ENCODE measurements at places on chromosomes 3 and 15.

GRCh38 chr3:170614214-170614966, 28.5 kb upstream of the SLC7A14 start:
- DNase-seq, result no peak

DNA sequence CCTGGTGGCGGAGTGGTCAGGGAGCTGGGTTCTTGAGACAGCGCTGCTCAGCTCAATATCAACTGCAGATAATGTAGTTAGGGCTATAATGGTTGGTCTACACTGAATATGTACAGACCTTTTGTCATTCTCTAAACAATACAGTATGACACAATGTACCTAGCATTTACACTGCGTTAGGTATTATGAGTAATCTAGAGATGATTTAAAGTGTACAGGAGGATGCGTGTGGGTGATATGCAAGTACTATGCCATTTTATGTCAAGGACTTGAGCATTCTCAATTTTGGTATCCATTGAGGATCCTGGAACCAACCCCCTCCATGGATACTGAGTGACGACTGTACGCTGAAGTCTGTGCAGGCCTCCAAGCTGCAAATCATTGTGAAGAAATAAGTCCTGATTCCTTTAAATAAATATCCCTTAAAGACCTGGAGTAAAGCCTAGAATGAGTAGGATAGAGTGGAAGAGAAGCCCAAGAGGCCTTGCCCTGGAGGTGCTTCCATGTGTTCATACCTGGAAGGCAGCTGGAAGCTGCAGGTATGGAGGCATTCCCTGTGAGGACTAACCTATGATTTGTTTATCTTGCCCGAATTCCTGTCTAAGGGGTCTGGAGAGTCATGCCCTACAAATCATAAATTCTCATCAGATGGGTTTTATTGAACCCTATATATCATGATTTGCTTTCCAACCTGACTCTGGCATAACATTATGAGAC, 15.7 kb upstream of the RTP1 start:
- no peak for DNase-seq

DNA sequence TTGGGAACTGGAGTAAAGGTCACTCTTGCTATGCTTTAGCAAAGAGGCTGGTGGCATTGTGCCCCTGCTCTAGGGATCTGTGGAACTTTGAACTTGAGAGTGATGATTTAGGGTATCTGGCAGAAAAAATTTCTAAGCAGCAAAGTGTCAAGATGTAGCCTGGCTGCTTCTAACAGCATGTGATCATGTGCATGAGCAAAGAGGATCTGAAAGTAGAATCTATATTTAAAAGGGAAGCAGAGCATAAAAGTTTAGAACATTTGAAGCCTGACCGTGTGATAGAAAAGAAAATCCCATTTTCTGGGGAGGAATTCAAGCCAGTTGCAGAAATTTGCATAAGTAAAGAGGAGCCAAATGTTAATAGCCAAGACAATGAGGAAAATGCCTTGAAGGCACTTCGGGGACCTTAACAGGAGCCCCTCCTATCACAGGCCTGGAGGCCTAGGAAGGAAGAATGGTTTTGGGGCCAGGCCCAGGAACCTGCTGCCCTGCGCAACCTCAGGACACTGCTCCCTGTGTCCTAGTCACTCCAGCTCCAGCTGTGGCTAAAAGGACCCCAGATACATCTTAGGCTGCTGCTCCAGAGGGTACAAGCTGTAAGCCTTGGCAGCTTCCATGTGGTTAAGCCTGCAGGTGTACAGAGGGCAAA, 212.2 kb upstream of the LINGO1 start:
- DNase-seq, result no peak

DNA sequence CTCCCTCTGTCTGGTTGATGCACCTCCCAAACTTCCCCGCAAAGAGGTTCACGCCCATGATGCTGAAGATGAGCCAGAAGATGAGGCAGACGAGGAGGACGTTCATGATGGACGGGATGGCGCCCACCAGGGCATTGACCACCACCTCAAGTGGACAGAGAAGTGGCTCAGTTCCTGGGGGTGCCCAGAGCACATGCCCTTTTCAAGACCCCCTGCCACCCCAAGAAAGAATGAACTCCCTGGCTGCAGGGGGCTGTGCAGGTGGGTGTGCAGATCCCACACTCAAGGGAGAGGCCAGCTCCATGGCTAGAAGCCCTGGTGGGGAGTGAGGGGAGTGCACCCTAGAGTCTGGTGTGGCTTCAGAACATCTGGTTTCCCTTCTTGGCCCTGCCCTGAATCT, 64.1 kb downstream of the EXOG start:
- no peak for DNase-seq

DNA sequence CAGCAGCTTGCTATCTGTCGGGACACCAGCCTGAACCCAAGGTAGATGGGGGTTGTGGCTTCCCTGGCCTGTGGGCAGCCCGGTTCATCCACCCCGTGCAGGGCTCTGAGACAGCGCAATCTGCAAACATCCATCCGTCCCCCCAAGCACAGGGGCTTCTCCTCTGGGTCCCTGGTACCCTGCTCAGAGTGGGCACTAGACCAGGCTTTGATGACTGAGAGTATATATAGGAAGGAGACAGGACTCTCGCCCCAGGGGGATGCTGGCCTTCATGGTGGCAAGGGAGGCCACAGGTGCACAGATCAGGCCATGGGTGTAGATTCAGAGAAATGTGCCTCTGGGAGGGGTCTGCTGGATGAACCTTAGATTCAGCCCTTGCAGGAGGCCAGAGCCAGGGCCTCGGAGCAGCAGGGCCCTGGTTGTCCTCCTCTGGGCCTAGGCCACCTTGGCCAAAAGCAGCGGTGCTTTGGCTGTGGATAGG, 40.3 kb downstream of the CFAP100 start:
- no peak for DNase-seq

DNA sequence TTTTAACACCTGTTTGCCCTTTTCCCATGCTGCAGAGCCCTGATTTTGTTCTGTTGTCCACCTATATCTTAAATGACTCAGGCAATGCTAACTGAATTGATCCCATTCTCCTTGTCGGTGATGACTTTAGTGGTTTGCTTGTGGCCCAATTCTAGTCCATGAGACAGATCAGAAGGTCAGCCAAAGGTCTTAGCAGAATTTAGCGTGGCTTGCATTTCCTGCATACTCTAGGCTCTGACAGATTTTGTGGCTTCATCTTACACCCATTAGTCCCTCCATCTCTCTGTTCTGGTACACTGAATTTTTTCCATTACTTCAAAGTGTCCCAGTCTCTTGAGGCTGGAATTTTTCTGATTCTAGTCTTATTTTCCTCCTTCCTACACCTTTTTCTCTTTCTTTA, 161.9 kb downstream of the STAC start:
- no peak for DNase-seq

DNA sequence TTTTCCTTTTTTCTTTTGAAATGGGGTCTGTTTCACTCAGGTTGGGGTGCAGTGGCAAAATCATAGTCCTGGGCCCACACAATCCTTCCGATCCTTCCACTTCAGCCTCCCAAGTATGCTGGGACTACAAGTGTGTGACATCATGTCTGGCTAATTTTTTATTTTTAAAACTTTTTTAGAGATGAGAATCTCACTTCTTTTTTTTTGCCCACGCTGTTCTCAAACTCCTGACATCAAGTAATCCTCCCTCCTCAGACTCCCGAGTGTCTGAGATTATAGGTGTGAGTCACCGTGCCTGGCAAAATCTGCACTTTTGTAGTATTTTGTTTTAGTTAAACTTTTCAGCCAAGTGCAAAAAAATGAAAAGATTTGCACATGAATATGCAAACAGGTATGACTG, 171.0 kb downstream of the FNDC3B start:
- no peak for DNase-seq

GRCh38 chr3:168914662-168915061, 748.9 kb downstream of the MECOM start:
- no peak for DNase-seq

- no peak for DNase-seq
Observed at GRCh38 chr3:138432576-138433240, 1.7 kb upstream of the ESYT3 start.

DNA sequence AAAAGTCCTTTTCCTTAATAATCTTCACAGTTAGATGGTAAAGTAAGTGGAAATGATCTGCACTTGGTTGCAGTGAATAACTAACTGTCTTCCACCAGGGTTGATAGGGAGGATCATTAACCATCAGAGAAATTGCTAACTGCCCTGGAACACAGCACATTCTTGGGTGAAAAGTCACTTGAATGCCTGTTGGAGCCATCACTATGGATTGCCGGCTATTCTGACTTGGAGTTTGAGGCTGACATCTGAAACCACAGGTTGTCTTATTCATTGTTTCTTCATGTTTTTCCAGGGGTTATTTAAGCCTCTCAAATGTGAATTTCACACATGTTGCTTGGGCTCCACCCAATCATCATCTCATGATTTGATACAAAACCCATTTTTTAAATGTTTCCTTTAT, 901.4 kb downstream of the MCTP2 start:
- DNase-seq, result no peak

DNA sequence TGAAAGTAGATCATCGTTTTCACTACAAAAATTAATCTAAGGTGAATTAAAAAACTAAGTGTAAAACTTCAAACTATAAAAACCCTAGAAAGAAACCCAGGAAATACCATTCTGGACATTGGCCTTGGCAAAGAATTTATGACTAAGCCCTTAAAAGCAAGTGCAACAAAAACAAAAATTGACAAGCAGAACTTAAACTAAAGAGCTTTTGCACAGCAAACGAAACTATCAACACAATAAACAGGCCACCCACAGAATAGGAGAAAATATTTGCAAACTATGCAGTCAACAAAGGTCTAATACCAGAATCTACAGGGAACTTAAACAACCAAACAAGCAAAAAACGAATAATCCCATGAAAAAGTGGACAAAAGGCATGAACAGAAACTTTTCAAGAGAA, 302.0 kb downstream of the CHST2 start:
- DNase-seq, result no peak

DNA sequence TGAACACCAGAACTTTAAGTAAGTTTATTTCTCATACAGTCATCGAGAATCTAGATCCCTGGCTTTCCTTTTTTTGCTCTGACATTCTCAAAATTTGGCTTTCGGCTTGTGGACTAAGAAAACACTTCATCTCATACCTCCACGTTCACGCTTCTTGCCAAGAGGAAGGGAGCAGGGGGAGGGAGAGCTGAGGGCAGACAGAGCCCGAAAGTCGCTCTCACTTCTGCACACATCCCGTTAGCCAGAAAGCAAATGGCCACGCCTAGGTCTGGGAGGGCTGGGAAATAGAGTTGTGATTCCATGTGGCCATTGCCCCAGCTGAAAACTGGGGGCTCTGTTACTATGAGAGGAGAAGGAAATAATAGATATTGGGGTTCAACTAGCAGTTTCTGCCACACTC, 57.3 kb downstream of the MAP6D1 start:
- DNase-seq, result no peak

DNA sequence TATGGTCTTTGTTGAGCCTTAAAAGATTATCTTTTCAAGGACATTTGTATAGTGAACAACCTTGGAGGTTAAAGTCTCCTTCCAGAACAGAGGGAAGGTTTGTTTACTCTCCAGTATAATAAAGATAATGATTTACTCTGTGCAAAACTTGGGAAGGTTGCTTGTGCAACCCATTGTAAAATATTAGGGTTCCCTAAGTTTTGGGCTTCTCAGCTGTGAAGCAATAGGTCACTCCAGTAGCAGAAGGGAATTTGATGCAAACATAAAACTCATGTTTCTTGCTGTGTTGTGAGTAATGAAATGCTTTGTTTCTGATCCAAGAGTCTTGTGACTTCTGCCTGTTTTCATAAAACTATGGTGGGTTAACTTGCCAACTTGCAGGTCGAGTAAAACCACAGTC, 177.5 kb downstream of the SUCNR1 start:
- DNase-seq, result no peak

DNA sequence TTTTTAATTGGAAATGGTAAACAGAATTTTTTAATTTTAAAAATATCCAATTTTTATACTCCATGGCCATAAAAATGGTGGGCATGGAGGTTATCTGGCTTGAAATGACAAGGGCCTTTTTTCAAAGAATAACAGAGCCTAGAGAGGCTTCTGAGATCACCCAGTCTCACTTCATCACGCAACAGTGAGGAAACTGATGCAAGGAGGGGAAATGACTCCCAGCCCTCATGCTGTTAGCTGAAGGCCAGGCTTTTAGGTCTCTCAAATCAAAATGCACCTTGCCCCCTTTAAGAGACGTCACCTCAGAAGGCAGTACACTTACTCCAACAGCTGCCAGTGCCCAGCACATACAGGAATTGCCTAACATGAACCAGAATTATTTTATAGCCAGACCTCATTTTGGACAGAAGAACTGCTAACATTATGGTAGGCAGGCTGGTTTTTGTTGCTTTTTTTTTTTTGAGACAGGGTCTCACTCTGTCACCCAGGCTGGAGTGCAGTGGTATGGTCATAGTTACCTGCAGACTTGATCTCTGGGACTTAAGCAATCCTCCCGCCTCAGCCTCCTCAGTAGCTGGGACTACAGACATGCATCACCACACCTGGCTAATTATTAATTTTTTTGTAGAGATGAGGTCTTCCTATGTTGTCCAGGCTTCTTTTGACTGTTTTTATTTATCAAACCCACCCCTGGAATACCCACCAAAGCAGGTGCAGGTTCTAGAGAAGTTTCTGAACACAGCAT, 9.1 kb downstream of the RAB43 start:
- DNase-seq, result no peak

- DNase-seq, result no peak
Observed at GRCh38 chr3:191631496-191631895, 170.5 kb downstream of the PYDC2 start.

- DNase-seq, result no peak
Observed at GRCh38 chr15:66681395-66681794, 20.6 kb upstream of the SMAD6 start.

DNA sequence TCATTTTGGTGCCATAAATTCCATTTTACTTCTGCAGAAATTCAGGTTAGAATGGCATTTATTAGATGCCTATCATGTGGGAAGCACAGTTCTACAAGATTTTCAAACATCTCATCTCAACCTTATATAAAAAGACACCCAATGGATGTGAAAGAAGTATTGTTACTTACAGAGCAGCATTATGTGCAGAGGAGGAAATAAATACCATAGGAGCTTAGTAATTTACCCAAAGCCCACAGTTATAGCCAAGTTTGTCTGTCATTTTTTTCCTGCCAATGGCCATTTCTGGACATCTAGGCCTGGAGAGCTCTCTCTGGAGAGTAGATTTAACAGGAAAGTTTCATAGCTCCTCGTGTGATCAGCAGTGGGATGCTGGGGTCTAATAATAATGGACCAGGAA, 659.4 kb upstream of the NAALADL2 start:
- DNase-seq, result no peak

GRCh38 chr3:37906734-37907282, 45.1 kb downstream of the CTDSPL start:
- no peak for DNase-seq

DNA sequence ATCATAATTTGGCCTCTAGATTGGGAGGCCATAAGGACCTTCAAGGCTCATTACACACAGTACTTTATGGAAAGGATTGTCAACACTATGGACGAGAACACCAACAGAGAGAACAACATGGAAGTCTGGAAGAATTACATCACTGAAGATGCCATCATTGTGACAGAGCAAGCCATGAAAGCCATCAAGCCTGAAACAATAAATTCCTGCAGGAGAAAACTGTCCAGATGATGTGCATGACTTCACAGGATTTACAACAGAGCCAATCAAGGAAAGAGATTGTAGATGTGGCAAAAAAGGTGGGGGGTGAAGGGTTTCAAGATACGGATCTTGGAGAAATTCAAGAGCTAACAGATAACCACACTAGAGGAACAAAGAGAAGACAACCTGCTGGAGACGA, 15.9 kb downstream of the IL17RB start:
- no peak for DNase-seq

GRCh38 chr3:39501968-39502837, 34.7 kb downstream of the MOBP start:
- DNase-seq, result no peak

- no peak for DNase-seq
Observed at GRCh38 chr3:186094271-186094670, 14.6 kb downstream of the ETV5 start.
